Anterior cingulate cortex (tissue), 58 donors: ENCODE measurements at places on chromosomes 1 and 21.

- no peak for DNase-seq
Measured at GRCh38 chr1:116754198-116754977, at the start of gene CD2. CD2 (plus strand) TSS chr1:116754430; CDS start chr1:116754493, 63 bp downstream.

- no peak for DNase-seq
Measured at GRCh38 chr1:28374297-28374696, 4.8 kb downstream of the PHACTR4 start.

GRCh38 chr1:247118946-247119446 lies 14.8 kb upstream of the ZNF669 start:
- no peak for DNase-seq

GRCh38 chr1:55639051-55639450 lies 423.9 kb upstream of the USP24 start:
- DNase-seq: no peak

DNA sequence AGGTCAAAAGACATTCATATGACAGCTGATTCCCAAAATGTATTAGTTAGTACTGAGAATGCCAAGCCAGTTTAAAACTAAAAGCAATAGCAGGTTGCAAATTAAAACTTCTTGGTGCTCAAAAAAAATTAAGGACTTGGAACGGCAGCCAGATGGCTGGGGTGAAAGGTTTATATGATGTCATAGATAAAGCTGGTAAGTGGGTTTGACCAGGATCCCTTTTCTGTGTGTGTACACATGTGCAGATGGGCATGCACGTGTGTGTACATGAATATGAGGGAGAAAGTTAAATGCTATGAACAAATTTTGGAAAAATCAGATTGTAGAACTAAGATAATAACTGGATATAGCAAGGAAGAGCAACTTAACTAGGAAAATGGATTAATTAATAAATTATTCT lies 39.1 kb upstream of the DPH5 start:
- no peak for DNase-seq

DNA sequence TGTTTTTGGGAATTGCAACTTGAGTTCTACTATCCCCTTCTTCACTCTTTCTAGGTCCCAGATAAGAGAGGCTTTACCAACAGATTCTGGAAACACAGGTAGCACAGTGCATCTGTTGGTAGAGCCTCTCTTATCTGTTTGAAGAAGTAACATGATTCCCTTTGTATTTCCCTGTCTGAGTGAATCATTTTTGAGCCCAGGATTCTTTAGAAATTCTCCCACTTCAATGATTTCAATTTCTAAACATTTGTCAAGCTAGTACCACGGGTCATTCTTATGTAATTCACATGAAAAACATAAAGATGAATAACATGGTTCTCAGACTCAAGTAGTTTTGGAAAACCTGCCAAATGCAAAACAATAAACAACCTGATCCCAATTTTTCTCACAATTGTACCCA lies 72.0 kb upstream of the DUSP10 start:
- DNase-seq: no peak

- DNase-seq: no peak
Measured at GRCh38 chr21:45461369-45461750, 56.4 kb downstream of the COL18A1 start.

GRCh38 chr1:156583821-156584622 lies 4.5 kb downstream of the TTC24 start:
- peak; percentile 19 for DNase-seq

GRCh38 chr1:70706381-70707037 lies 295.4 kb downstream of the CTH start:
- DNase-seq: no peak

DNA sequence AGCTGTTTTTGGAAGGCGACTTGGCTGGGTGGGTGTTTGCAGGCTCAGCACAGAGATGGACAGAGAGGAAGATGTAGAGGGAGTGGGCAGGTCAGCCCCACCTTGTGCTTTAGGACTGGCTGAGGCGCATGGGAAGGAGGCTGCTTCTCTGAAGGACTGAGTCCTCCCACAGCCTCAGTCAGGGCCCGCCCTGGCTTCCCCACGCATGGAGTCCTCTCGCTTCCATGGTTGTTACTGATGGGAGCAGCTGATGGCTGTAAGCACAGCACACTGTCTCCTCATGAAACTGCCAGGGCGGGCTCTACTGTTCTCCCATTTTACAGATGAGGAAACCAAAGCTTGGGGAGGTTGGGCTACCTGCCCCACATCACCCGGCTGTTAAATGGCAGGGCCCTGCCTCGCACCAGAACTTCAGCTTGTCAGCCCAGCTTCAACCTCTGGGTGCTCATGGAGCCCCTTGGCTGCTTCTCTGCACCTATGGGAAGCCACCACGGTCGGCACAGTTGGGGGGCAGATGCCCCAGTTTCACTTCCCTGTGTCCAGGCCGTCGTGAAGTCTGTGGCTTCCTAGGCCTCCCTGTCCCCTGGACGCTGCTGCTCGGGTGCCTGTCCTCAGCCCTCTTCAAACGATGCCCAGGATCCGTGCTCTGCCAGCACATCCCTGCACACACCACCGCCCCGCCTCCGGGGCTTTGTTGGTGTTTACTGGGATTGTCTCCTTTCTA lies 2.4 kb downstream of the TMEM201 start:
- DNase-seq: no peak

DNA sequence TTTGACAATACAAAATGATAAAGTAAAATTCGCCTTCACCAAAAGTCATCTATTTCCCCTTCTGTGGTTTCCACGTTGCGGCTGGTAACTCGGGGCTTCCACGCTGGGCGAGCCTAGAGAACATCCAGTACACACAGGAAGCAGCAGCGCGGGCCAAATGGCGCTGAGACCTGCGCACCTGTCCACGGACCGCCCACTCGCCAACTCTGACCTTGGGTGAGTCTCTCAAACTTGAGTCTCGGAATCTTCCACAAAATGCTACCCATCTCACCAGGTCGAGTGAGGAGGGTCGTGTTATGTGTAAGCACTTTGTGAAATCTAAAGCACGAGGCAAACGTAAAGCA lies 820 bp upstream of the TTF2 start:
- DNase-seq: no peak
